NAMALWA (cell line): ENCODE measurements at places on chromosomes 5 and 9.
A peak's percentile ranks its signal among the peaks of the same experiment; 100 is the strongest.

GRCh38 chr9:94903961-94904421 is 177.5 kb downstream of the AOPEP start:
- no peak for DNase-seq

DNA sequence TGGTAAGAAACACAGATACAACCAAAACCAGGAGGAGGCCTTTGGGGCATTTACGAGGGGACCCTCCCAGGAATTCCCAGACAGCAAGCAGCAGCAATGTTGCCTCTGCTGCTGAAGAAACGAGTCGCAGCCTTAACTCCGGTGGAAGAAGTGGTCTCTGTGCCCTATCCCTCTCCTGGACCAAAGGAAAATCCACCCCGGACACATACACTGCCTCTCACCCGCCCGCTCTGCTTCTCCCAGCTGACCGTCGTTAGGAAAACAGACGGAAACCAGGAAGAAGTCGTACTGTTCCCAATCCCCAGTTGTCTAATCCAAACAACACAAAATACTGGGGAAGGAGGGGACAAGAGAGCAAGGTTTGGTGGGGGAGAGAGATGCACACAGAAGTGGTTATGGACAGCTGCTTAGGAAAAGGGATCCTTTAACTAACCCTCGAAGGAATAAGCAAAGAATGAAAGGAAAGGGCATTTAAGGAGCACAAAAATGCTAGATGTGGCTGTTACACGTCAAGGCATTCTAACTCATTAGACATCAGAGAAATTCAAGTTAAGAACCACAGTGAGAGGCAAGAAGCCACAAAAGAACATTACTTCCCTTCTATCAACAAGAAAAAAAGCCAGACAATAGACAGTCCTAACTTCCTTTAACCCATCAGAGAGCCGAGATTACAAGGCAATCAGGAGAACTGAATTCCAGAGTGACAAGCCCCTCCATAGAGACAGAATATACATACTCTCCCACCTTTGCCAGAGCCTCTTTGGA is 71.9 kb downstream of the ACTL7B start:
- no peak for DNase-seq

DNA sequence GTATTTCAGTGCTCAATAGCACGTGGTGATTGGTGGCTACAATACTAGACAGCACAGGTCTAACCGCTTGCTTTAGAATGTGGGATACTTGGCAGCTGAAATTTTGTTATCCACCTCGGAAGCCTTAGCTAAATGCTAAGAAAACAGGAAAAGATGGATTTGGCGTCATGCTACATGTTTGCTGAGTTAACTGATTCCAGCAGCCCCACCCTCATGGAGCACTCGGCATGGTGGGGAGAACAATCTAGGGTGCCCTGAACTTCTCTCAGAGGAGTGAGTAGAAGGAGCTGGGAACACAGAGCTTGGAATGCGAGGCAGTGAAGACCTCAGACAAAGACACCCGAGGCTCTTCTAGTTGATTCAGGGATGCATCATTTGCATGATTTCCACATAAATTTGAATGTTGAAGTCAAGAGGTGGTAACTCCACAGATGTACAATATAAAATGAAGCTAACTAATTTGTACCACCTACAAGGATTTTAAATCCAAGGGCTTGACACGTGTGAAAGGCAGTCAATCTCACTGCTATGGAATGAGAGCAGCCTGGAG is 145.1 kb upstream of the FSTL4 start:
- DNase-seq = no peak

GRCh38 chr9:123617952-123618678 is 262.1 kb downstream of the CRB2 start:
- no peak for DNase-seq

GRCh38 chr5:39767916-39768315 is 343.1 kb upstream of the DAB2 start:
- no peak for DNase-seq

DNA sequence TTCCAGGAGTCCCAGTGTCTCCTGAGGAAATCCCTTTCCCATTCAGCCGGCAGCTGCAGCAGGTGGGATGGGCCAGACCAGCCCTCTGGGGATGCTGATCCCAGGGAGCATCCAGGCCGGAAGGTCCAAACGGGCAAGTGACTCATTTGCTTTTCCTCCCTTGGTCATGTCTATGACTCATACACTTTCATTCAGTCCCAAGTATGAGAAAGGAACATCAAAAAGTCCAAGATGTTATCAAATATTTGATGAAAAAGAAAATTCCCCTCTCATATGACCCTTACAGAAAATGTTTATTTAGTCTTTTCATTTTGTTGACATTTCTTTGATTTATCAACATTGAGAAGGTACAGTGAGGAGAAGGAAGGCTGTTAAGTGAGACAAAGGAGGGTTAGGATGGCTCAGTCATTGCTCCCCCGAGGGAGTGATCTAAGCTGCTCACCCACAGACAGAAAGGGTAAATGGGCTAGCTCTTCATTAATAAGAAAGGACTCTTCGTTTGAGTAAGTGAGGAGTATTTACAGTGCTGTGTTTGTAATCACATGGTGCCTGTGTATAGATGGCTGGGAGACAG is 117.6 kb upstream of the ANKRD55 start:
- DNase-seq = no peak

DNA sequence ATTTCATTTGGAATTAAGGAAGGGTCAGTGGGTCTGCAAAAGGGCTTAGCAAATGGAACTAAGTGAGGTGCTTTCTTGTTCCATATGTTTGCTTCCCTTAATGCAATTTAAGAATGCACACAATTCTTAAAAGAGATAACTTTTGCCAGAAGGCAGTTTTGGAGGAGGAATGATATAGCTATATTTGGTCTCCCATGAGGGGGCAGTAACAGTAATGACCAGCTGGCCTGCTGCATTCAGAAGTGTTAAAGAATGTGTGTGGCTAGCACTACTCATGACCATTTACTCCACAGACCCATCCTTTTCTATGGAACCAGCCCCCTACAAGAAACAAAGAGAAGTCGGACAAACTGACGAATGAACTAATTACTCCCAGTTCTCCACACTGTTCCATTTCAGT is 638.9 kb downstream of the RAB3C start:
- DNase-seq = no peak

- no peak for DNase-seq
Measured at GRCh38 chr9:98567540-98568233, 141.0 kb downstream of the GABBR2 start.

DNA sequence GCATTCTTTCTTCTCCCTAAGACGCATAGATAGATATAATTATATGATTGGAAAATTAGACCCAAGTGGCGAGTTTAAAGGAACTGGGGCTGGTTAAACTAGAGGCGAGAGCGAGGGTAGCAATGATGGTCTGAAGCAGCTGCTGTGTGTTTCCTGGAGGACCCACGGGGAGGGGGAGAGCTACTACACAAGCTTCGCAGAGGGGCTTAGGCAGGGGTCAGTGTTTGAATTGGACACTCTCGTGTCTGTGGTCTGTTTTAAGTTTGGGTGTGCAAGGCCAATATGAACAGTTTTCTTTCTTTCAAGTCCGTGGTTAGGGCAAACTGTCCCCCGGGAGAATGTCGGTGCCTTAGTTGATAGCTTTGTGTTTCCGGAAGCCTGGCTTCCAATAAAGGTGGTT is 43.1 kb downstream of the PDZD2 start:
- DNase-seq = no peak

DNA sequence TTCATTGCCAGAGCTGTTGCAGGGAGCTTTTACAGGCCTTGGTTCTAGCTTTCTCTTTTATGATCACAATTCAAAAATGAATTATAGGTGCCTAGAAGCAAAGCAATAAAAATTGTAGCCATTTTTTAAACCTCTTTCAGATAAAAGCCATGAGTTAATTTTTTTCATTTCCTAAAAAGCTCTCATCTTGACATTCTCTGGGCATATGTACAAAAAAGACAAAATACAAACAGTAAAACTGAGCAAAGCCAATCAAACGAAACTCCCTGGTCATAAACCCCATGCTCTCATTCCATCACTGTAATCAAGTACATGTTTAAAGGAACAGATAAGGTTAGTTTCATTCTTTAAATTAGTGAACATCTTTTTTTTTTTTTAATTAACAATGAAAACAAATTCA is 101.9 kb downstream of the ERCC6L2 start:
- no peak for DNase-seq

DNA sequence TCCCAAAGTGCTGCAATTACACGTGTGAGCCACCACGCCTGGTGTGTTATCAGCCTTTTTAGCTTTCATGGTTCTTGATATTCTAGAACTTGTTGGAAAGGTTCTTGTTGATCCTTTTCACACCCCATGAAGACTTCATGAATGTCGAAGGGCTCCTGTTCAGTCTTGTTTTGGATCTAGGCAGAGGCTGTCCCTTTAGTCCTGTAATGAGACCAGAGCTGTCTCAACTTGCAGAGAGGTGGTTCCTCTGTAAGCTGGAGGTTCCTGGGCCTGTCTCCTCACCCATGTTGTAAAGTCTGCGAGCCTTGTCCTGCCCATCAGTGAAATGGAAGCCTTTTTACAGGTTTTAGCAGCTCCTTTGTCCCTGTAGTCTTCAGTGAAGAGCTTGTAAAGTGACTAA is 38.2 kb downstream of the PRRC2B start:
- DNase-seq = no peak

DNA sequence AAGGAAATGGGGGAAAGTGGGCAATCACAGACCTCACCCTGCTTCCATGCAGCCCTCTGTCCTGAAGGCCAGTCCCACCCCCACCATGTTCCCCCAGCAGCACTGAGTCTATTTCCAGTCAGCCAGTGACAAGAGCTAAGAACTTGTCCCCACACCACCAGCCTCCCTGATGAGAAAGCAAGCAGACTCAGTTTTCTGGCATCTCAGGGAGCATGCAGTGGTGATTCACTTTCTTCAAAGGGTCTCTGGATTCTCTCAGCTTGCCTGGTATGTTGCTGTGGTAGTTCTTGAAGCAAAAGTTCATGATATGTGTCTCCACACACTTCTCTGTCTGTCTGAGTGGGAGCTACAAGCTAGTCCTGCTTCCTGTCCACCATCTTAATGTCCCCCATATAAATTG is 799.9 kb upstream of the TYRP1 start:
- DNase-seq = no peak

GRCh38 chr5:60822285-60822556 is 21.8 kb downstream of the ELOVL7 start:
- DNase-seq = no peak

DNA sequence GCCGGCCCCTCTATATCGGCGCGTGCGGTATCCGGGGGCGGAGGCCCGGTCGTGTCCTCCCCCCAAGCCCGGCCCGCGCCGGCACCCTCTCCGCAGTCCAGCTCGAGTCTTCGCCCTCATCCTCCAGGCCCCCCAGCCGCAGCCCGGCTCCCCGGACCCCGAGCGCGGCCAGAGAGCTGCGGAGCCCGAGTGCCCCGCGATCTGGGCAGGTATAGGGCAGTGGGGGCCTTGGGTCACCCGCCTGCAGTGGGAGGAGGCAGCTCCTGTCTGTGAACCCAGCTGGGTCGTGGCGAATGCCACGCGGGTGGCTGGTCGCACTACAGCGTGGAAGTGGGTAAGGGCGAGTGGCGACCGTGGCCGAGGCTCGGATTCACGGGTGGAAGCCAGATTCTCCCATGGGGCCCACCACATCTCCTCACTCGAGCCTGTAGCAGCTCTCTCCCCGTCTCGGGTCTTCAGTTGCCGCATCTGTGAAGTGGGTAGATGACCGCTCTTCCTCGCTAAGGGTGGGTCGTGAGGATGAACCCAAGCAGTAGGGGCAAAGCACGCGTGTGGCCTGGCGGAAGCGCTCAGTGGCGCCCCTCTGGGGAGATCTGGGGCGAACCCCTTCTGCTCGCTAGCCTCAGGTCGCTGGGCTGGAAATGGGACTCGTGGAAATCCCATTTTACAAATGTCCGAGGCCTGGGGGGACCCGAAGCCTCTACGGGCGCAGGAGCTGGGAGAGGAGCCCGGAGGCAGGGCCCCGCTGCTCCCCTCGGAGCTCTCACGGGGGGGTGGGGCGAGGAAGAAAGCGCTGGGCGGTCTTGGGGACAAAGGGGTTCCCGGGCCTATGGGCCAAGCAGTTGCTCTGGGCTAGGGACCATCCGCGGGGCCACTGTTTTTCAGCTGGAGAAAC is 1.9 kb downstream of the NR5A1 start:
- no peak for DNase-seq

- no peak for DNase-seq
Measured at GRCh38 chr9:27590651-27591050, 17.4 kb upstream of the C9orf72 start.

- DNase-seq = no peak
Measured at GRCh38 chr5:34652914-34653313, 3.2 kb upstream of the RAI14 start.

DNA sequence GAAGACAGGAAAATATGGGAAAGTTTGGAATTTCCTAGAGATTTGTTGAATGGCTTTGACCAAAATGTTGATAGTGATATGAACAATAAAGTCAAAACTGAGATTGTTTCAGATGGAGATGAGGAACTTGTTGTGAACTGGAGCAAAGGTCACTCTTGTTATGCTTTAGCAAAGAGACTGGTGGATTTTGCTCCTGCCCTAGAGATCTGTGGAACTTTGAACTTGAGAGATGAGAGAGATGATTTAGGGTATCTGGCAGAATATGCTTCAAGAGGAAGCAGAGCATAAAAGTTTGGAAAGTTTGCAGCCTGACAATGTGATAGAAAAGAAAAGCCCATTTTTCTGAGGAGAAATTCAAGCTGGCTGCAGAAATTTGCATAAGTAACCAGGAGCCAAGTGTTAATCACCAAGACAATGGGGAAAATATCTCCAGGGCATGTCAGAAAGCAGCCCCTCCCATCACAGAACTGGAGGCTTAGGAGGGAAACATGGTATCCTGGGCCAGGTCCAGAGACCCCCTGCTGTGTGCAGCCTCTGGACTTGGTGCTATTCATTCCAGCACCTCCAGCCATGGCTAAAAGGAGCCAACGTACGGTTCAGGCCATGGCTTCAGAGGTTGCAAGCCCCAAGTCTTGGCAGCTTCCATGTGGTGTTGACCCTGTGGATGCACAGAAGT is 114.3 kb upstream of the STARD4 start:
- DNase-seq = no peak

DNA sequence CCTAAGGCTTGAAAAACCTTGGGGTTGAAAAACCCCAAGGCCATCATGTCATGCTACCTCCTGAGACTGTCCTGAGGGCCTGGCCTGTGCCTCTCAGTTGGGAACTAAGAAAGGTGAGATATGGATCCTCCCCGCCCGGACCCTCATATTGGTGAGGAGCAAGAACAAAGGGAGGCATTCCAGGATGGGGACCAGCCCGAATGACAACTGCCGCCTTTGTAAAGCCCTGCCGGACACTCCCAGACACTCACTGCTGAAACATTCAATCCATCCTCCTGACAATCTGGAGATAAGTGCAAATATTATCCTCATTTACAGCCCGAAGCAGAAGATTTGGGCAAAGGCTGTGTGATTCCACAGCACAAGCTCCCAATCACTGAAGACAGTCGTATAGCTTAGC is 298.3 kb downstream of the NSG2 start:
- no peak for DNase-seq

- DNase-seq = peak; percentile 9
Measured at GRCh38 chr5:17665836-17666235, 31.6 kb downstream of the TAF11L14 start.

DNA sequence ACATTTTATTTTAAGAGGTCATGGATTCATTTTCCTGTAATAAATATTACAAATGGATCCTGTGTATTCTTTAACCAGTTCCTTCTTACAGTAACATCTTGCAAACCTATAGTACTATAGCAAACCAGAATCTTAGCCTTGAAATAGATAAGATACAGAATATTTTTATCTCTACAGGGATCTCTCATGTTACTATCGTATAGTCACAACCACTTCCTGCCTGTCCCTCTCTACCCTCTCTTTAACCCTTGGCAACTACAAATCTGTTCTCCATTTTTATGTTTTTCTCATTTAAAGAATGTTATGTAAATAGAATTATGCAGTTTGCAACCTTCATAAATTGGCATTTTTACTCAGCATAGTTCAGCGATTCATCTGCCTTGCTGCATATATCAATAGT is 454.0 kb downstream of the DIRAS2 start:
- DNase-seq = no peak

GRCh38 chr9:35277171-35277520 is 115.3 kb downstream of the UNC13B start:
- DNase-seq = no peak
